ENCODE measurements at places on chromosomes 16 and 17. TPM values are rescaled to one million over a fixed set of nuclear protein-coding genes. Genes with fewer than 3 reads are reported as not detected.

Gene FAM171A2
- total RNA-seq = 0.14 TPM

DNA sequence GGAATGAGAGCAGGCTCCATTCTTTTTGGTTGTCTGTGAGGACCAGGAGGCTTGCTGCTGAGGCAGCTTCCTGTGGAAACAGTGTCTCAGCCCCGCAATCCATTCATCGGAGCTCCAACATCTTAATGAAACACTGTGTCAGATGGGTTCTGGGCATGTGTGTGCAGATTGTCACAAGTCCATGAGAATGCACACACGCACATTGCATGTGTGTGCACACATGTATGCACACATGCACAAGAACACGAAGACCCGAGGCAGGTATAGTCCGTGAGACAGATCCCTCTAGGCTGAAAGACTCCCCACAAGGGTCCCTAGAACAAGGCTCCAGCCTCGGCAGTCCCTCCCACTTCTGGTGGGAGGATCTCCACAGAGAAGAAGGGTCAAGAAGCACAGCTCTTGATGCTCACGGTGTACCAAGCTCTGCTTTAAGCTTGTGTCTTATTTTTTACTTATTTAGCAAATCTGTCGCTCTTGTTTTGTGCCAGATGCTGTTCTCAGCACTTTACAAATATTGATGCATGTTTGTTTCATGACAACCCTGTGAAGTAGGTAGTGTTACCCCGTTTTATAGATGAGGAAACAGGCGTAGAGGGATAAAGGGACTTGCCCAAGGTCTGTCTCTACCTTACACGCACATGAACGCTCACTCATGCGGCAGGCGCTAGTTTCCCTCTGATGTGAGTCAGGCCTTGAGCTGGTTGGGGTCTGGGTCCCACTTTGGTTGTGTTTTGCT, 213.1 kb downstream of the SEC14L1 start:
- no peaks in the 10 kb centered on the region for H3K27me3 ChIP-seq
- no peak overlapping the region for H3K27ac ChIP-seq
- peaks cover 54% of the 10 kb centered on the region for H3K4me1 ChIP-seq
- no peak for DNase-seq

DNA sequence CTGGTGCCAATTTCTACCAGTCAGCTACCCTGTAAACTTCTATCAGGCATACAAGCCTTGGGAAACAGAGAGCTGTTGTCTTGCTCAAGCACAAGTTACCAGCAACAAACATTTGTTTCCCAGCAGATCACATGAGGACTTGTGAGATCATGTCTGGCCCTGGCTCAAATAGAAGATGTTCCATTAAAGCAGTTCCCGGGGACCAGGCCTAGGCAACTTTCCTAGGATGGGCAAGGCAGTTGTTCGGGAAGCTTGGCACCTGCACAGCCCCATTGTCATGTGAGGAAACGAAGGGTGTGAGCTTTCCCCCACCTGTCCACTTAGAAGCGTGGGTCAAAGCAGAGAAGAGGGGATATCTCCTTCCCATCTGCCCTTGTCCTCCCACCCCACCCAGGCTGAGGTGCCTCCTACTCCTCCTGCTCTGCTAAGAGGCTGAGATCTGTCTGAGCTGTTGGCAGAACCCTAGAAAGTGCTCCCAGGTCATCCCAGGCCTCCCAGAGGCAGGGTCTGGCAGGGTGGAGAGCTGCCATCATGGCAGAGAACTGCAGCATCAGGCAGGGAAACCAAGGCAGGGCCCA, 11.2 kb upstream of the SLC47A2 start:
- no peaks in the 10 kb centered on the region for H3K36me3 ChIP-seq
- no peaks in the 10 kb centered on the region for H3K27me3 ChIP-seq
- no peak for DNase-seq
- H3K4me3 ChIP-seq = no peak overlapping the region
- H3K27ac ChIP-seq = no peak overlapping the region

- H3K4me3 ChIP-seq = no peak overlapping the region
- no peaks in the 10 kb centered on the region for H3K27me3 ChIP-seq
- peak overlapping the region; percentile 64 for H3K27ac ChIP-seq
- no peak for DNase-seq
- peaks cover 84% of the 10 kb centered on the region for H3K4me1 ChIP-seq
- H3K36me3 ChIP-seq = peaks cover 37% of the 10 kb centered on the region
These were observed 85.1 kb downstream of the PRKCA start for GRCh38 chr17:66387392-66387981.

GRCh38 chr16:67187175-67187890, 2.6 kb downstream of the EXOC3L1 start:
- H3K27ac ChIP-seq = no peak overlapping the region
- peaks cover 25% of the 10 kb centered on the region for H3K4me1 ChIP-seq
- no peak overlapping the region for H3K4me3 ChIP-seq
- no peak for DNase-seq
- peaks cover 2% of the 10 kb centered on the region for H3K36me3 ChIP-seq

- no peaks in the 10 kb centered on the region for H3K27me3 ChIP-seq
- no peaks in the 10 kb centered on the region for H3K4me1 ChIP-seq
- H3K36me3 ChIP-seq = peaks cover 4% of the 10 kb centered on the region
- no peak overlapping the region for H3K27ac ChIP-seq
- H3K4me3 ChIP-seq = no peak overlapping the region
- DNase-seq = no peak
These were observed 172.3 kb downstream of the C16orf78 start for GRCh38 chr16:49545741-49546448.

GRCh38 chr16:26981266-26981938, 85.3 kb upstream of the C16orf82 start:
- peaks cover 21% of the 10 kb centered on the region for H3K27me3 ChIP-seq
- H3K4me3 ChIP-seq = no peak overlapping the region
- DNase-seq = no peak

Gene HSD11B2
- 0.53 TPM for total RNA-seq

Data from activated T-cell treated with anti-CD3 and anti-CD28 coated beads, Interleukin-2, amount 50 U/mL, for 72 hours (primary cell).